ENCODE measurements at places on chromosomes 7 and 10. TPM values are rescaled to one million over a fixed set of nuclear protein-coding genes. Genes with fewer than 3 reads are reported as not detected.

Gene ZNF736
- 24.1 TPM for total RNA-seq

Gene RSPH10B2
- total RNA-seq: not detected

Gene AOAH
- total RNA-seq: 3.4 TPM

Gene CFAP43
- 1.1 TPM for total RNA-seq

DNA sequence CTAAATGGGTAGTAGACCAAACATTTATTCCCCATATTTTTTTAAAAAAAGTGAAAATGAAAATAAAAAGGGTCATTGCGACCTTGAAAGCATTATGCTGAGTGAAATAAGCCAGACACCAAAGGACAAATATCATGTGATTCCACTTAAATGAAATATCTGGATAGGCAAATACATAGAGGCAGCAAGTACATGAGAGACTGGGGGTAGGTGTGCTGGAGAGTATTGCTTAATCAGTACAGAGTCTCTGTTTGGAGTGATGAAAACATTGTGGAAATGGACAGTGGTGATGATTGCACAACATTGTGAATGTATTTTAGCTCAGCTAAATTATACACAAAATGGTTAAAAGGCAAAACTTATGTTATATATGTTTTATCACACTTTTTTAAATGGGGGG, 169.4 kb downstream of the AKR1D1 start:
- no peak for DNase-seq

DNA sequence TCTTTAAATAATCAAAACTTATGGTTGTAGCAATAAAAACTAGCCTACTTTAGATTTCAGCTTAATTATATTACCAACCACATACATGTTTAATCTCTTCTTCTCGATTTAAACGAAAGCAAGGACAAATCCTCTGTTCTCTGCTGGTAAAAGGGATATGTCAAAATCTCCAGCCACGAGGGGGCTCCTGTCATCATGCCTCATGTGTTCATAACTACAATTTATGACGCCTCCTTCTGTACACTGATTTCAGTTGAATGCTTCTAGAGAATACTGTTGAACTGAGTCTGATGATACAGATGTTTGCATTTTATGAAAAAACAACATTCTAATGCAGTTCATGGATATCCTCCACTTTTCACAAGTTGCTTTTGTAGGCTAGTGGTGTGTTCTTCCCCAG, 220.0 kb upstream of the DPP6 start:
- DNase-seq: peak; percentile 7

DNA sequence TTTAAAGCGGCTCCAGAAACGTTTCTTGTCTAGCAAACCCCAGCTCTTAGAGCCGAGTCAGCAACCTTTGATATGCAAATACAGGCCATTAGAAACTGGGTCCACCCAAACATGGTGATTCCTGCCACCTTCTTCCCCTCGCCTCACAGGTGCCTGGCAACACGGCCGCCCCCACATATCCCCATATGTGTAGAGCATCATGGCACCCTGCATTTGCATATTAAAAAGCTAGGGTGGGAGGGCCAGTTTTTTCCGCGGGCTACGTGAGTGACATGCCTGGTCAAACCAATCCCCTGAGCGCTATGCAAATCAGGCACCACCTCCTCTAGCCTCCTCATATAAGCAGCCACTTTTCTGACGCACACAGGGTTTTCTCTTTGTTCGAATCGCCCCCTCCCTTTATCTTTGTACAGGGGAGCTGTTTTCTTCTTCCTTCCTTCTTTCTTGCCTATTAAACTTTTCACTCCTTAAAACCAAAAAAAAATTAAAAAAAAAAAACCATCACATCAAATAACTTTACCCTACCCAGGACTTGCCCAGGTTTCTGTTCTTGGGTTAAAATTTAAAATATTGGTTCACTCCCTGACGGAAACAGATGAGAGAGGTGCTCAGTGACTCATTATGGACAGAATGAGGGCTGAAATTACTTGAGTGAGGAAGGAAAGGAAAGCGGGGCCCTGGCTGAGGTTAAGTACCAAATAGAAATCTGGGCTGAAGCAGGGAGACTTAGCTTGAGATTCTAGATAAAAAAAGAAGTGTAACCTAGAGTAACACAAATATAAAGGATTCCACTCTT, 59.8 kb downstream of the COA1 start:
- DNase-seq: no peak

GRCh38 chr7:144738708-144739314, 97.0 kb downstream of the TPK1 start:
- DNase-seq: peak; percentile 34

- DNase-seq: no peak
Observed at GRCh38 chr7:97430006-97430405, 301.9 kb upstream of the TAC1 start.

- peak; percentile 68 for DNase-seq
Observed at GRCh38 chr10:129029051-129029450, 438.0 kb upstream of the MGMT start.

DNA sequence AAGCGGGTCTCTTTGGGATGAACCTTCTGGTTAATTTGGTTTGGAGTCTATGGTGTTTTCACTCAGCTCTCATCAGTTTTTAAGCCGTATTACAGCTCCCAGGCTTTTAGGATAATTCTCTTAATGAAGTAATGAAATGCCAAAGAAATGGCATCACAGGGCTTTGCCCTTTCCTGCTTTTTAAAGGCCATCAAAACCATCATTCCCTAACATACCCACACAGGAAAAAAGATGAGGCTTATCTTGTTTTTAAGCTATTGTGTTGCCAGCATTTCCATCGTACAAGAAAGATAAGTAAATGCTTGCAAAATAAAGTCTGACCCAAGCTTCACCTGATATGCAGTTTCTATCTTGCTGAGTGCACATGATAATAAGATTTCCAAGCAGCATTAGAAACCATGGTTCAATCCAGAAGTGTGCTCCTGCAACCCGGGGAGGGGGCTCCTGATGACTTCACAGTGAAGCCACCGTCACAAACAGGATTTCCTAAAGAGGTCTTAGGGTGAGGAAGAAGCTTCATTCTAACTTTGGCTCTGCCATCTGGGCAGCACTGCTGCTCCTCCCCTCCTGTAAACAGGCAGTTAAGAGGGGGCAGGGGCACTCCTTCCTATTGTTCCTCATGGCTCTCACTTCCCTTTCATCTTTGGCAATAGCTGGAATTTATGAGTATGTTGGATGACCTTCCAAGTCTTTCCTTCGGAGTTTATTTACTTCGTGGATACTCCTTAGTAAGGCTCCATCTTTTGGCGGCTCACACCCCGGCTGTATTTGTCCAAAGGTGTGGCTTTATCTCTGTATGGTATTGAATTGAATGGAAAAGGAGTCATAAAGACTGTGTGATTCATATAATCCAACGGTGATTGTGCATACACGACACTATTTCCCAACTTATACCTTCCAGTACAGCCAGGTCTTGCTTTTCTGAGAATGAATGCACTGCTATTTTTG, 55.2 kb upstream of the FAM133B start:
- DNase-seq: peak; percentile 51

GRCh38 chr7:150372271-150373048, 3.8 kb downstream of the REPIN1 start:
- no peak for DNase-seq

- DNase-seq: no peak
Observed at GRCh38 chr7:123741940-123742339, 6.9 kb downstream of the WASL start.

DNA sequence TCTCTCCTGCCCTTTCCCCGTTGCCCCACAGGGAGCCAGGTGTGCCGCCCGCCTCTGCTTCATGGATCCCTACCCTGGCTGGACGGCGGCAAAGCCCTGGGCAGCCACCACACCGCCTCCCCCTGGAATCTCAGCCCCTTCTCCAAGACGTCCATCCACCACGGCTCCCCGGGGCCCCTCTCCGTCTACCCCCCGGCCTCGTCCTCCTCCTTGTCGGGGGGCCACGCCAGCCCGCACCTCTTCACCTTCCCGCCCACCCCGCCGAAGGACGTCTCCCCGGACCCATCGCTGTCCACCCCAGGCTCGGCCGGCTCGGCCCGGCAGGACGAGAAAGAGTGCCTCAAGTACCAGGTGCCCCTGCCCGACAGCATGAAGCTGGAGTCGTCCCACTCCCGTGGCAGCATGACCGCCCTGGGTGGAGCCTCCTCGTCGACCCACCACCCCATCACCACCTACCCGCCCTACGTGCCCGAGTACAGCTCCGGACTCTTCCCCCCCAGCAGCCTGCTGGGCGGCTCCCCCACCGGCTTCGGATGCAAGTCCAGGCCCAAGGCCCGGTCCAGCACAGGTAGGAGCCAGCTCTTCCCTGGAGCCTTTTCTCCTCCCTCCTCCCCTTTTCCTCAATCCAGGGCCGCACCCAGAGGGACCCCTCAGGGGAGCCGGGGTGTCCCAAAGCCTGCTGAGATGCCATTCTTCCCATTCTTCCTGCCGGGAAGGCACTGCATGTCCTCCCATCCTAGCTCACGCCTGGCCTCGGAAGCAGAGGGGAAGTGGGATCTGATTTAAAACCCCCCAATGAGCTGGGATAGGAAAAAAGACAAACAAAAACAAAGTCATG, 4.0 kb downstream of the GATA3 start:
- DNase-seq: no peak

DNA sequence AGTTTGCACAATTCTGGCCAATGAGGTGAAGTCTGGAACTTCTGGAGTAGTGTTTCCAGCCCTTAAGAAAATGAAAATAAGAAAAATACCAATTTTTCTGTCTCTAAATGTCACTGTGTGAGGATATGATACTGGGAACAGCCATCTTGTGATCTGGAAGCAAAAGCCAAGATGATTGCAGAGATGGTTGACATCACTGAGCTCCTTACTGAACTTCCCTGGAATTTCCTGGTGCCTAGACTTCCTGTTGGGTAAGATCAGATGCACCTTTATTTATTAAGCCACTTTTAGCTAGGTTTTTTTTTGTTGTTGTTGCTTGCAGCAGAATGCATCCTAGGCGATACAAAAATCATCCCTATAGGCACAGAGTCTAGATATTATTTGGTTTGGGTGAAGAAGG, 27.3 kb upstream of the INHBA start:
- no peak for DNase-seq

DNA sequence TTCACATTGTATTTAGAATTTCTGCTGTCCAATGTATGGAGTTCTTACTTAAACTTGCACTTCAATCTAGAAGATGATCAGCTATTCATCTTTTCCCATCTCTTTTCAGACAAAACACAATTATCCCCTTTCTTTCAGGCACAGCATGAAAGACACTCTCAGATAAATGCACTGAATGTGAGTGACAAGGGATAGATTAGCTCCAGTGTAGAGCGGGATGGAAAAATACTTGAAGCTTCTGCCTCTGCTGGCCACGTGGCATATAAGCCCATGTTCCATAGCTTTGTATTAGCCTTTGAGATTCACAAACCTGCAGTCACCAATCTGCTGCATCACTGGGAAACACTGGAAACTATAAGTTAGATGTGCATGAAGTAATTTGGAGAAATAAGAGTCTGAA, 162.2 kb upstream of the FAM3C start:
- no peak for DNase-seq

DNA sequence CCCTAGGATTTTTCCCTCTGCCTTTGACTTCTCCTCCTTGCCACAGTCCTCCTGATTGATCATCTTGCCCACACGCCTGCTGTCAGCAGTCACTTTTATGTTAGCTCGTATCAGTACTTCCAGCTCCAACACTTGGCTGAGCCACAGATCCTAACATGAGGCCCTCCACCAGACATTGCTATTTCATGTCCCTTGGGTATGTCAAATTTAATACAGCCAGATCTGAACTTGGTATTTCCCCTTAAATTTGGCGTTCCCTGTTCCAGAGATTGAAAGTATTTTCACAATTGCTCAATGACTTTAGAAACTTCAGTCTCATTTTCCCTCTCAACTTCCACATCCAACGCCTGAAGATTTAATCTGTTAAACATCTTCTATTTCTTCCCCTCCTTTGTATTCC, 140.4 kb downstream of the RNLS start:
- no peak for DNase-seq

DNA sequence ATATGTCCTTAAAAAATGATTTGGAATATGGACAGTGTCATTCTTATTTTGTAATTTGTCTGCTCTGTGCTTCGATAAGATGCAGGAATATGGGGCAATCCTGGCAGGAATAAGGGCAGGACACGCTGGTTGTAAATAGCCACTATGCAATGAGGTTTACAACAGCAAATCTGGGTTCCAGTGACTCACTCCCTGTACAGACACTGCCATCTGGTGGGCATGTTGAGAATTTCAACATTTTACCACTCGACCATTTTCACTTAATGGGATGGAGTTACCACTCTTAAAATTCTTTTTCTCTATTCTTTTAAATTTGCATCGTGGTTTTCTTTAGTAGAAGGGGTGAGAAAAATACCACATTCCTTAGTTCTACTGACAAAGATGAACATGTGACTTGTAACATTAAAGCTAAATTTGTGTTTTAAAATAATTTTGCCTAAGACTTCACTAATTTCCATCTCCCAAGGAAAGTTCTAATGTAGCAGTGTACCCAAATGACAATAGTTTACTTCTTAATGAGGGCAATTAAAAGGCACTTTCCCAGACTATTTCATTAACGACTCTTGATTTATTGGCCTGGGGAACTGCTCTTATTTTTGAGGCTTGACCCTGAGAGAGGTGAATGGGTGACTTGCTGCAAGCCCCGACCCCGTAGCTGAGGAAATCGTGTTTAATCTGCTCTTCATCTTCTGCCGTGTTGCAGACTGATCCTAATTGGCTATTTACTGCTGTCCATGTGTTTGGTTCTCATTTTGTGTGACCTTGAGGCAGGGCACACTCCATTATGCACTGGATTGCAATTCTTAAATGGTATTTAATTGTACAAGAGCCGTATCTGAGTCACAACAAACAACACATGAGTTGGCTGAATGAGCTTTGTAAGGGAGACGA, 173.6 kb upstream of the IMMP2L start:
- DNase-seq: peak; percentile 87

All from tongue (tissue), 3 donors.